ENCODE measurements at places on chromosomes 3 and 15. TPM values are rescaled to one million over a fixed set of nuclear protein-coding genes. Genes with fewer than 3 reads are reported as not detected.

DNA sequence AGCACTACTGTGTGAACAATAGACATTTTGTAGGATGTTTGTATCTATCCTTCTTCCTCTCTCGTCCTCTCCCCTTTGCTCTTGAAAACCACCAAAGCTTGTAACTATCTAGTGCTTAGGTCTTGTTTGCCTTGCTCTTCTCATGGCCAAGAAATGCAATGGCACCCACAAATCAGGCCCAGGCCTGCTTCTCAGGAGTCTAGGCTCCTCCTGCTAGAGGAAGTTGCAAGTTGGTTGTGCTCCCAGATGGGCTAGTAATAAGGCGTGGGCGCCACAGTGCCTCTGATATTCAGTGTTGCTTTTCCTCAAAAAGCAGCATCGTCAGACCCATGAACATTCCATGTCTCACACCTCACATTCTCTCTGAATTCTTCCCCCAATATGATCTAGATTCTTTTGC lies 28.7 kb downstream of the ZNF385D start:
- H3K4me3 ChIP-seq, result no peak overlapping the region
- no peaks in the 10 kb centered on the region for H3K4me1 ChIP-seq
- no peak overlapping the region for H3K27ac ChIP-seq
- no peaks in the 10 kb centered on the region for H3K36me3 ChIP-seq

- no peak for DNase-seq
- no peak overlapping the region for H3K27ac ChIP-seq
- no peaks in the 10 kb centered on the region for H3K36me3 ChIP-seq
- no peaks in the 10 kb centered on the region for H3K4me1 ChIP-seq
- no peaks in the 10 kb centered on the region for H3K27me3 ChIP-seq
Observed at GRCh38 chr3:109874896-109875708, 537.8 kb upstream of the DPPA4 start.

Gene ANKRD63
- total RNA-seq, result not detected

Gene STARD5
- total RNA-seq, result 6.4 TPM

DNA sequence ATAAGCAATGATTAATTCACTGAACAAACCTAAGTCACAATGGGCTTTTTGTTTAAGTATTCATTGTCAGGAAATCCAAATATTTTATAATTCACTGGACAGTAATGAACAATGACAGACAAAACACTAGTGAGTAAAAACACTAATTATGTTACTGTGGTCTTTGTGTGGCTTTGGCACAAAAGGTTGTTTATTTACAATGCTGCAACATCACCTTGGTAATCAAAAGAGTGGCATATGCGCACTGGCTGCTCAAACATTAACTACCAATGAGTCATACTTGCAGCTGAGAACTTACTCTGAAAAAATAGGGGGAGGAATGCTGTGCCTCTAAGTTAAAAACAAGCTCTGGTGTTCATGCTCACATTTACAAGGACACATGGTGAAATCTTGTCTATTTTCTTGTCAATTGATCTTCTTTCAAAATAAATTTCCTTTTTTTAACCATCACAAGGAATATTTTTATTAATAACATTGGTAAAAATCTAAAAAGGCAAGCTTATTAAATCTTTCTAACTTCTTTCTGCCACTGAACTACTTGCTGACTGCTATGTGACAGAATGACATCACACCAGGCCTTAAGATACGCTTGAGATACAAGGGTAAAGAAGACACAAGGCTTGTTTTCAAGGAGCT lies 85.2 kb upstream of the PPIB start:
- DNase-seq, result no peak
- no peaks in the 10 kb centered on the region for H3K27me3 ChIP-seq
- no peak overlapping the region for H3K4me3 ChIP-seq
- H3K36me3 ChIP-seq, result no peaks in the 10 kb centered on the region
- peak overlapping the region; percentile 58 for H3K27ac ChIP-seq
- H3K4me1 ChIP-seq, result no peaks in the 10 kb centered on the region

- DNase-seq, result no peak
- H3K27me3 ChIP-seq, result no peaks in the 10 kb centered on the region
- H3K4me1 ChIP-seq, result no peaks in the 10 kb centered on the region
- H3K27ac ChIP-seq, result no peak overlapping the region
Observed at GRCh38 chr3:48268936-48269561, 28.1 kb downstream of the ZNF589 start.

GRCh38 chr3:193805448-193805847 lies 212.4 kb downstream of the OPA1 start:
- H3K27me3 ChIP-seq, result no peaks in the 10 kb centered on the region
- H3K27ac ChIP-seq, result no peak overlapping the region
- H3K4me3 ChIP-seq, result no peak overlapping the region
- H3K36me3 ChIP-seq, result no peaks in the 10 kb centered on the region
- peaks cover 6% of the 10 kb centered on the region for H3K4me1 ChIP-seq

DNA sequence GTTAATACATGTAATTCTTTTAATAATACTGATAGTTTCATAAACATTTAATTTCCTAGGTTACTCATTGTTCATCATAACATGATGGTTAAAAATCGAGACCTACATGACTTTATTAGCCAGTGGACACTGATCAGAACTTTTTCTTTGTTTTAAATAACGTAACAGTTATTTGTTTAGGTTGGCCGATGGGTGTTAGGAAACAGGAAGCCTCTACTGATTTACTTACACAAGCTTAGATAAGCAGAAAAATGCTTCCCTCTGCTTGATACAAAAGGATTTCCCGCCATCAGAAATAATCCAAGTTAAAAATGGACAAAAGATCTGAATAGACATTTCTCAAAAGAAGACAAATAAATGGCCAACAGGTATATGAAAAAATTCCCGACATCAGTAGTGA lies 16.6 kb upstream of the APH1B start:
- peaks cover 7% of the 10 kb centered on the region for H3K36me3 ChIP-seq
- H3K4me3 ChIP-seq, result no peak overlapping the region
- no peaks in the 10 kb centered on the region for H3K27me3 ChIP-seq
- H3K4me1 ChIP-seq, result no peaks in the 10 kb centered on the region
- H3K27ac ChIP-seq, result no peak overlapping the region

- no peaks in the 10 kb centered on the region for H3K4me1 ChIP-seq
- H3K4me3 ChIP-seq, result no peak overlapping the region
- H3K36me3 ChIP-seq, result no peaks in the 10 kb centered on the region
Observed at GRCh38 chr3:184795522-184796190, 16.3 kb upstream of the VPS8 start.

GRCh38 chr3:111547631-111548030 lies 5.6 kb downstream of the CD96 start:
- no peak overlapping the region for H3K4me3 ChIP-seq
- H3K4me1 ChIP-seq, result no peaks in the 10 kb centered on the region
- no peak overlapping the region for H3K27ac ChIP-seq
- DNase-seq, result no peak
- H3K27me3 ChIP-seq, result no peaks in the 10 kb centered on the region
- no peaks in the 10 kb centered on the region for H3K36me3 ChIP-seq

DNA sequence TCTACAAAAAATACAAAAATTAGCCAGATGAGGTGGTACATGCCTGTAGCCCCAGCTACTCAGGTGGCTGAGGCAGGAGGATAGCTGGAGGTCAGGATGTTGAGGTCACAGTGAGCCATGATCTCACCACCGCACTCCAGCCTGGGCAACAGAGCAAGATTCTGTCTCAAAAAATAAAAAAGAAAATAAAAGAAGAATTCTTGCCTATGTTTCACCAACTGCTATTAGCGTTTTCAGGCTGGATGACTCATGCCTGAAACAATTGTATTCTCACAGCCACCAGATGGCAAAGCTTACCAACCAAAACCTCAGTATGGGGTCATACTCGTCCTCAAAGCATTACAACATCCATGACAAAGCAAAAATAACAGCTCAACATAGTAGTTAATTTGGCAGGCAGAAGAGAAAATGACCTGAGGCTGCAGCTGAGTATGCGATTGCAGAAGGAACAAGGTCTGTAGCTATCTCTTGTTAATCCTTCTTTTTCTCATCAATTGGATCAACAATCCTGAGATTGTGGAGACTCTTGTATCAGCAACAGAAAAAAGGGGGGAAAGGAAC lies 52.2 kb downstream of the TP53BP1 start:
- peaks cover 8% of the 10 kb centered on the region for H3K36me3 ChIP-seq
- no peaks in the 10 kb centered on the region for H3K27me3 ChIP-seq
- H3K4me3 ChIP-seq, result no peak overlapping the region
- H3K4me1 ChIP-seq, result peaks cover 9% of the 10 kb centered on the region
- peak overlapping the region; percentile 67 for H3K27ac ChIP-seq

DNA sequence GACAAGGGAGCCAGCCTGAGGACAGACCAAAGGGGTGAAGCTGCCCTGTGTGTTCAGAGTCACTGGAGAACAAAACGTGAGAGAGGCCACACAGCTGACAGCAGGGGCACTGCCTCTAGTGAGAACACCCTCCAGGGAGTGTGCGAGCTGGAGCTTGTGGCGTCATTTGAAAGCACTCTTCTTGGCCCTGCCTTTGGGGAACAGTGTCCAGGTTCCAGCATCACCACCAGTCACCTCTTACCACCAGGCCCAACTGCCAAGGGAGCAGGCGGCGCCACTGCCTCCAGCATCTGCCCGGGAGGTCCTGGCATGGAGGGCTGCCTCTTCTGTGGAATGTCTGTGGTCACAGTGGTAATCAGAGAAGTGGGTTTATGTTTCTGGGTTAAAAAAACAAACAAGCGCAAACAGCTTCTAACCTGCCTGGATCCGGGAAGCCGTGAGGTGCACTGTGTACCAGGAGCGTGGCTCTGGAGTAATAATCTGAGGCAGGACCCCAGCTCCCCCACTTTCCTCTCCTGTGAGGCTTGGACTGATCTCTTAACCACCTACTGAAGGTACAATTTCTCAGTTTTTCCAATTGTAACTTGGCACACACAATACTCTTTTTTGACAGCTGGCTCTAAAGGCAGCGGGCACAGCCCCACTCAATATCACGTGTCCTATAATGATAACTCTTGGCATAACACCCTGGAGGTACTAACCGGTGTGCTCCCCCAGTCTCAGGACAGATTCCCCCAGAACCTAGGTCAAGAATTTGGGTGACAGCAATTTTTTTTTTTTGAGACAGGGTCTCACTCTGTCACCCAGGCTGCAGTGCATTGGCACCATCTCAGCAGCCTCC lies 32.2 kb upstream of the CDCP1 start:
- H3K27ac ChIP-seq, result peak overlapping the region; percentile 65
- no peak for DNase-seq
- no peaks in the 10 kb centered on the region for H3K36me3 ChIP-seq
- H3K27me3 ChIP-seq, result no peaks in the 10 kb centered on the region
- no peak overlapping the region for H3K4me3 ChIP-seq
- H3K4me1 ChIP-seq, result peaks cover 53% of the 10 kb centered on the region

Gene ATP13A5
- total RNA-seq, result 1.8 TPM

DNA sequence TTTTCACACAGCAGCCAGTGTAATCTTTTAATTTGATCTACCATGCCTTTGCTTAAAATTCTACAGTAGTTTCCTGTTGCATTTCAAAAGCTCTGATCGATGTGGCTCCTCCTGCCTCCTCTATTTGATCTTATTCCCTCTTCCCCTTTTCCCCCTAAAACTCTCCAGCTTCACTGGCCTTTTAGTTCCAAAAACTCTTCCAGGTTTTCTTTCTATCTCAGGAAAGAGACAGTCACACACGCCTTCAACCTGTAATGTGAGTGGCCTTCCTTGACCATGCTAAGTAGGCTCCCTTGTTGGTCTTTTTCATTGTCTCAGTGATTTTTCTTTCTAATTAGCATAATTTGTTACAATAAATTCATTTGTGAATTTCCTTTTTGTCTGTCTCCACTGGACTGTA lies 985 bp downstream of the TEX9 start:
- DNase-seq, result no peak
- H3K4me3 ChIP-seq, result no peak overlapping the region
- no peaks in the 10 kb centered on the region for H3K36me3 ChIP-seq
- H3K27me3 ChIP-seq, result no peaks in the 10 kb centered on the region
- no peak overlapping the region for H3K27ac ChIP-seq

Gene DNAH12
- total RNA-seq, result not detected

- H3K27me3 ChIP-seq, result no peaks in the 10 kb centered on the region
- H3K27ac ChIP-seq, result no peak overlapping the region
- H3K4me3 ChIP-seq, result no peak overlapping the region
- no peak for DNase-seq
- H3K4me1 ChIP-seq, result peaks cover 19% of the 10 kb centered on the region
Observed at GRCh38 chr3:47377186-47377585, 3.6 kb upstream of the PTPN23 start.

- H3K4me3 ChIP-seq, result no peak overlapping the region
- H3K27me3 ChIP-seq, result peaks cover 12% of the 10 kb centered on the region
- no peaks in the 10 kb centered on the region for H3K4me1 ChIP-seq
- H3K27ac ChIP-seq, result no peak overlapping the region
Observed at GRCh38 chr3:127152684-127153505, 40.0 kb upstream of the PRR23E start.

Gene GRAMD2A
- 0.28 TPM for total RNA-seq

DNA sequence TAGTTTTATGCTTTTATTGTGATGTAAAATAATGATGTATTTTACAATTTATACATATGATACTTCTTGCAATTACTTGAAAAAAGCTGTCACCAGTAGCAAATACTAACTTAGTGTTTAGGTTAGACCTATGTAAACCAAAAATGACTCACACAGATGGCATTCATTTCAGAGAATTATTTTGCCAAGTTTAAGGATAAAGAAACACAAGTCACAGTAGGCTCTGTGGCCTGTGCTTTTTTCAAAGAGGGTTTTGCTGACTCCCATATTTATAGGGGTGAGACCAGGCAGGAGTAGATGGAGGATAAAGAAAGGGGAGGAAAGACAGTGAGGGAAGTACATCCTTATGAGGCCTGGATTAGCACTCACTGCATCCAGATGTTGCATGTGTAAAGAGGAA lies 356.6 kb upstream of the NPAP1 start:
- no peaks in the 10 kb centered on the region for H3K27me3 ChIP-seq
- H3K27ac ChIP-seq, result no peak overlapping the region
- no peaks in the 10 kb centered on the region for H3K4me1 ChIP-seq
- no peak for DNase-seq
- H3K4me3 ChIP-seq, result no peak overlapping the region
- H3K36me3 ChIP-seq, result no peaks in the 10 kb centered on the region

Gene RTP4
- total RNA-seq, result 5.7 TPM

GRCh38 chr3:197417441-197417840 lies 119.0 kb upstream of the DLG1 start:
- no peak overlapping the region for H3K4me3 ChIP-seq
- no peaks in the 10 kb centered on the region for H3K4me1 ChIP-seq

DNA sequence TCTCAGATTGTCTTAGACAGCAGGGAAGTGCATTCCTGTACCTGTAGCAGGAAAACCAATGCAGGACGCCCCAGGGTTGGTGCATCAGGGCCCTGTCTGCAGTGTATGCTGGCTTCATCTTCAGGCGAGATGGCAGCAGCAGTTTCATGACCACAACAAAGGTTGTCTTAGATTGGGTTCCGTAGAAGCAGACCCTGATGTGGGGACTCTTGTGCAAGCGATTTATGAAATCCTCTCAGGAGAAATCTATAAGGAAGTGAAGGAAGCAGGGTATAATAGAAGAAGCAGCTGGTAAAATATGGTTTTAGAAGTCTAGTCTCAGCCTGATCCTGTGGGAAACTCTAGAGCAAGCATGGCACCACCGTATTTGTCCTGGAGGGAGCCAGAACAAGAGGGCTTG lies 25.0 kb downstream of the DNAH1 start:
- H3K4me3 ChIP-seq, result no peak overlapping the region
- H3K27me3 ChIP-seq, result no peaks in the 10 kb centered on the region
- no peak overlapping the region for H3K27ac ChIP-seq
- no peaks in the 10 kb centered on the region for H3K36me3 ChIP-seq
- no peaks in the 10 kb centered on the region for H3K4me1 ChIP-seq

Gene MESP1
- total RNA-seq, result 3.0 TPM

Gene CLDN11
- 22.2 TPM for total RNA-seq

All from sigmoid colon (tissue), 7 donors.